ENCODE measurements at places on chromosomes 16 and 17. TPM values are rescaled to one million over a fixed set of nuclear protein-coding genes. Genes with fewer than 3 reads are reported as not detected.

BAIAP3 gene
- 1.3 TPM for total RNA-seq

ODAD4 gene
- total RNA-seq: 0.48 TPM

CDRT15 gene
- not detected for total RNA-seq

C17orf67 gene
- 2.0 TPM for total RNA-seq

IL34 gene
- 2.4 TPM for total RNA-seq

ICAM2 gene
- total RNA-seq: 75.2 TPM

ZNF205 gene
- 6.1 TPM for total RNA-seq

SYNRG gene
- 40.8 TPM for total RNA-seq

PCGF2 gene
- total RNA-seq: 40.7 TPM

GRCh38 chr17:80566054-80566400 is 21.4 kb downstream of the RPTOR start:
- no peak for DNase-seq

- DNase-seq: no peak
Observed at GRCh38 chr17:48860456-48860855, 29.6 kb downstream of the CALCOCO2 start.

DNA sequence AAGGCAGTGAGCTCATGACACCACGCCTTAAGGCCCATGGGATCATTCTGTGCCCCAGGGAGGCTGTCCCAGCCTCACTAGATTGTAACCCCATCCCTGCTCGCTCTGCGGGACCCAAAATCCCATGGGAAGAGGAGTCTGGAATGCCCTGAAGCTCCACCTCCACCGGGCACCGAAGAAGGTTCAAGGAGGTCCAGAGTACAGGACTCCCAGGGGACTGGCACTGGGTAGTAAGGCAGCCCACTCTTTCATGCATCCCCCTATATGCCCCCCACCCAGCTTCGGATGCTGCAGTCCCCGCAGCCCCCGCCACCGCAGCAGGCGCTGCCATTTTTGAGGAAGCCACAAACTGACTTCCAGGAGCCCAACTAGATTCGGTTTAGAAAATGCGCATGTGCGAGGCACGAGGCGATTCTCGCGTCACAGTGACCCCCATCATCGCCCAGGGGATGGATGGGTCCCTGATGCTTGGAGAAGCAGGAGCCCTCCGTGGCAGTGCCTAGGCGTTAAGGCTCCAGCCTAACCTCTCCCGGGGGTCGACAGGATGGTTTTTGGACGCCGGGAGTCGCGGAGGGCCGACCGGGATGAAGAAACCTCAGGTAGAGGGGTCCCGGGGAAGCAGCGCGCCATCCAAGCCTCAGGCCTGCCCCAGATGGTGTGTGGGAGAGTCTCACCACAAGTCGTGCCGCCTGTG is 1681.0 kb downstream of the TP53TG3F start:
- peak; percentile 81 for DNase-seq

- no peak for DNase-seq
Observed at GRCh38 chr17:59361386-59361785, 29.9 kb downstream of the YPEL2 start.

DNA sequence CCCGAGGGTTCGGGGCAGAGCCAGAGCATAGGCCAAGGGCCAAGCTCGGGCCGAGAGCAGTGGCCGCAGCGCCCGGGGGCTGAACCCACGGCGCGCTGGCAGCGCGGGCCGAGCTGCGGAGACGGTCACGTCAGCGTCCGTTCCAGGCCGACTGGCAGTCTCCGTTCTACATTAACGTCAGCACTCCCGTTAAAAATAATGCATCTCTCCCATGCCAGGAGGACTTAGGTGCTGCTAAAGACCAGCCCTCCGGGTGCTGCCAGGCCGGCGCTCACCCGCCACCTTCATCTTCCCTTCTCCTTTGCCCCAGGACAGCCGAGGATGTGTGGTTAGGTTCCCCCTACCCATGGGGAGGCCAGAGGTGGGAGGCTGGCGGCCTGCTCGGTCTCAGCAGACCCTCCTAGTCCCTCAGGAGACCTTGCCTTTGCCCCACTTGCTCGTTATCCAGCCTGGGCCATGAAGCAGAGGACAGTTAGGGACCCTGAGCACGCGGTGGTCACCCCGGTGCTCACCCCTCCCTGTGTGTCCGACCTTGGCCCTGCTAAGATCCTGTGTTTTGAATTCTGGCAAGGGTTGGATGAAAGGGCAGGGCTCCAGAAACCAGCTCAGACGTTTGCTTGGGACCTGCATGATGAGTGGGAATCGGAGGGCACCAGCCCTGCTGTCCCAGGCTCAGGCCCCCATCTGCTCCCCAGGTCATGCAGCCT is 572 bp downstream of the MPG start:
- DNase-seq: no peak

DNA sequence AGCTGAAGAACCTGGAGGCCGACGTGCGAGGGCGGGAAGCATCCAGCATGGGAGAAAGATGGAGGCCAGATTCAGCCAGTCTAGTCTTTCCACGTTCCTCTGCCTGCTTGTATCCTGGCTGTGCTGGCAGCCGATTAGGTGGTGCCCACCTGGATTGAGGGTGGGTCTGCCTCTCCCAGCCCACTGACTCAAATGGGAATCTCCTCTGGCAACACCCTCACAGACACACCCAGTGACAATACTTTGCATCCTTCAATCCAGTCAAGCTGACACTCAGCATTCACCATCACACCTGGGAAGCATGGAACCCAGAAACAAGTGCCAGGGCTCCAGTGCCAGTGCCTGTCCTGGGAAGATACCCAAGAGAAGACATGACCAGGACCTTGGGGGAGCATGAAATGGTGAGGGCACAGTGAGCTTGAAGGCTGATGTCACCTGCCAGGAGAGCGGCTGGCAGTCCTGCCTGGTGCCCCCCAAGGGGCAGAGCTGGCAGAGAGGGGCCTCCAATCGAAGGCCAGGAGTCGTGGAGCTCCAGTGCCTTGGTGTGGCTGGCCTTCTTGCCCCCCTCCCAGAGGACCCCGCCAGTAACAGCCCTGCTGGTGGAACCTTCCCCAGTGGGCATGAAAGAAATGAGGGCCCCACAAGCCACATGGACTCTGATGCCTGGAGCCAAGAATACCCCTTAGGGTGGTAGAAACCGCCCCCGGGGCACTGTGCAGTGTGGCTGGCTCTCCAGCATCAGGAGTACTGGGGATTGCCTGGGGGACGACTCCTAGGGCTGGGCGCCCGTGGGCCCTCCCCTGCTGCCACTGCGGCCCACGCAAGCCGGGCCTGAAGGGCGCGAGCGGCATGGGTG is 643 bp upstream of the NPB start:
- DNase-seq: no peak

DNA sequence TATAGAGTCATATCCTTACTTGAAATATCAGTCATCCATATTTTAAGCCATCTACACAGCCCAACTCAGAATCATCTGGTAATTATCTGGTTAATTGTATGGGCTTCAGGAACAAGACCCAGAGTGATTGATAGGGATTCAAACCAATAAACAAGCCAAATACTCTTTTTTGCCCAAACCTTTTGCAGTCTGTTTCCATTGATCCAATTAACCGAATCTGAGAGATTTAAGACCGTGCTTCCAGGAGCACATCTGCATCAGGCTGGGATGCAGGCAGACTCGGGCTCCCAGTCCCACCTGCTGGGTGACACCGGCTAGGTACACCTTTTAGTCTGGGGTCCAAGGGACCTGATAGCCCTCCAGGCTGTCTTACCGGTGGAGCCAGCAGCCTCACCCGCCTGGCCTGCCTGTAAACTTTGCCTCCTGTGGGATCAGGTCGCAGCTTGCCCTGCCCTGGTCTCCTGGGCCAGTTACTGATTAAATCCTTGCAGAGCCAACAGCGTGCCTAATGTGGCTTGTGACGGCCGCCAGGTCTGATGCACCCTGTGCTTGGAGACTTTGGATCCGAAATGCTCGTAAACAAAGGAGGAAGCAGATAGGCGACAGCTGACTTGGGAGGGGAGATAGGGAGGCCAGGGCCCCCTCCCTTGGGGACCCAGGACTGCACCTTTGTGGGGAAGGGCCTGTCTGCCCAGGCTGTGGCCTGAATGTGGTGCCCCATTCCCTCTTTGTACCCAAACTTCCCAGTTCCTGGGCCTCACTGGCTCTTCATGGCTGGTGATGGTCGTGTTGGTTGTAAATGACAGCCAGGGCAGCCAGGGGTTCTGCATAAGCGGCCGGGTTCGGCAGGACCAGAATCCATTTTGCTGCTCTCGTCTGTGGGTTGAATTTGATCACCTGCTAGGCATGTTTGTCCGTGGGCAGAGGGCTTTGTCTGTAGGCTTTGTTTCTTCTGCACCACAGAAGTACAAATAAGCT is 3.8 kb downstream of the CMIP start:
- DNase-seq: no peak

- DNase-seq: no peak
Observed at GRCh38 chr16:12245088-12245920, 268.8 kb downstream of the SNX29 start.

- no peak for DNase-seq
Observed at GRCh38 chr16:84096447-84097005, 20.2 kb downstream of the MBTPS1 start.

GRCh38 chr16:50440531-50440930 is 71.7 kb upstream of the BRD7 start:
- DNase-seq: peak; percentile 37

GRCh38 chr17:18225642-18226283 is 328 bp downstream of the LLGL1 start:
- DNase-seq: no peak

GRCh38 chr16:67277999-67278772 is 1.1 kb upstream of the PLEKHG4 start:
- no peak for DNase-seq

DNA sequence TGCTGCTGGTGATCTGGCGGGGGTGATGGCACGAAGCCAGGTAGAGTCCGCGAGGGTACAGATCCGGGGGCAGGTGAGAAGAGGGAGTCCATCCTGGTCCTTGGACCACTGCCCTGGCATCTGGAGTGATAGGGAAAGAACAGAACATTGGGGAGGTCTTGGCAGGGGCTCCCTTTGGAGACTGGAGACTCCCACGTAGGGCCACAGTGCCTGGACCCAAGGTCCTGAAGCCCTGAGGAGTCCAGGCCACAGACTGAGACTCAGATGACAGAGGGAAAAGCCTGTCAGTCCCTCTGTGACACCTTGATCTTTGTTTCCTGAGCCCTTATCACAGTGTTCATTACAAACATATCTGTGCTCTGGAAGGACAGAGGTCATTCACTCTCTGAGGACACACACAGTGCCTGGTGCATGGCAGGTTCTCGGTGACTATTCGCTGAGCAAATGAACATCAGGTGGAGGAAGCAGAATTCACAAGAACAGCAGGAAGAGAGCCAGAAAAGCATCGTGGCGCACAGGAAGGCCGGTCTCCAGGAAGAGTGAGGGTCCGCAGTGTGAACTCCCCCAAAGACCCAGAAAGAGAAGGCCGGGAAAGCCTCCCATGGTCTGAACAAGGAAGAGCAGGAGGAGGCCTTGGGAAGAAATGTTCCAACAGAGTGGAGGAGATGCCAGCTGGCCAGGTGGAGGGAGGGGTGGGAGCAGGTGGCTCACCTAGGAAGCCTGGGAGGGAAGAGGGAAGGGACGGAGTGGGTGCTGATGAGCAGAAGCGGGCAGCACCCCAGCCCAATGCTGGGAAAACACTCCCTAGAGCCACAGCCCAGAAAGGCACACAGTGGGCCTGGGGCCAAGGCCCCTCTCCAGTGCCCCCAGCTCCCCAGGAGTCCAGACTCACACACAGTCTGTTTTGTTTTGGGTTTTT is 20.5 kb downstream of the PEMT start:
- no peak for DNase-seq

- DNase-seq: no peak
Observed at GRCh38 chr16:55018881-55019280, 88.2 kb downstream of the IRX5 start.

GRCh38 chr17:34652021-34652555 is 72.7 kb downstream of the TMEM132E start:
- DNase-seq: no peak

DNA sequence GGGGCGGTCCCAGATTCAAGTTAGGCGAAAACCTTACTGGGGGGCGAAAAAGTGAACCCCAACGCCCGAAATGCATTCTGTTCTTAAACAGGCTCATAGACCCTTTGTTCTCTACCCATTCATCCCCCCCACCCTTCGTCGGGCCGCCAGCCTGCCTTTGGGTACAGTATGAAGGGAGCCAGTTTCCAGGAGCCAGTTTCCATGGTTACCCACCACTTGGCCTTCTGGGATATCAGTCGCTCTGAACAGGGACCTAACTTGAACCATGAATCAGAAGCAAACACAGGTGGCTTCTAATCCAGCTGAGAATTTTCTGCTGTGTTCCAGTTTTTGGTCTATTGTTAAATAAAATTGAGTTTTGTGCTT is 532 bp downstream of the DHX40 start:
- DNase-seq: no peak

DNA sequence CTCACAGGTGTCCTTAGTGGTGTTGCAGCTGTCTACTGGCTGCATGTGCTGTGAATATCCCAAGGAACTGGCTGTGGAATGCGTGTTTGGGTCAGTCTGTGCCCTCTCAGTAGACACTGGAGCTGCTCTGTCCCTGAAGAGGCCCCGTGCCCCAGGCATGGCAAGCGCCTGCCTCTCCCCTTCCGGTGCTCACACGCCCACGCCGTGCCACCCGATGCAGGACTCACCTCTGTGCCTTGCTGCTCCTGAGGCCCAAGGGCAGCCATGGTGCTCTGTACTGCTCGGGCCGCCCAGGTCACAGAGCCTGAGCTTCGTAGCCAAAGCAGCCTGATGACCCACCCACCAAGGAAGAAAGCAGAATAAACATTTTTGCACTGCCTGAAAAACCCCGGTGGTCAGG is 10.0 kb downstream of the RGS11 start:
- no peak for DNase-seq

DNA sequence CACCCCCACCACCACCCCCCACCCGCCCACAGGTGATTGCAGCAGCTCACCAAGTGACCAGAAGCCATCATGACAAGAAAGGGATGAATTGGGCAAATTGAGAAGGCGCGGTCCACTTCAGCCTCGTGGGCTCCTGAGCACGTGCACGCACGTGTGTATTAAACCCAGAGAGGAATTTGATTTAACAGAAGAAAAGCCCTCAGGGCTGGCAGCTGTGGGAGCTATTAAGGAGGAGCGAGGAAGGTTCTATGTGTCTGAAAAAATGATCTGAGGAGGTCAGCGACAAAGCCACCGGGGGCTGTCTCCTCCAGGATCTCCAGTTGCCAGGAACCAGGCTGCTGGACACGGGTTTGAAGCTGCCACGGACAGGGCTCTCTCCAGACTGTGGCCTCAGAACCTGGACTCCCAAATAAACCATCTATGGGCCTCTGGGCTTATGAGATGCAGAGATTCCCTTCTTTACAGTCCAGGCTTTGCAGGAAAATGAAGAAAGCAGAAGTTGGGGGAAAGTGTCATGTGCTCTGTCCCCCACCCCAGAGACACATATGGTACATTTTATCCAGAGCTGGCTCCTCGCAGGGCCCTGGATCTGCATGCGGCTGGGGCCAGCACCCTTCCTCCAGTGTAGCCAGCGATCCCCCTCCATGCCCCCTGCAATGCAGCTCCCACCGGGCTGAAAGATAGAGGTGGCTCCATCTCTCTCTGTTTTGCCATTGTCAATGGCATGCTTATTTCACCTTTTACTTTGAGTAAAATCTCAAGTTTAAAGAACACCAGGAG is 219.7 kb upstream of the RPL38 start:
- no peak for DNase-seq

All from mesenteric fat pad (tissue), 1 donor.